ENCODE measurements at places on chromosomes 13 and 19. TPM values are rescaled to one million over a fixed set of nuclear protein-coding genes. Genes with fewer than 3 reads are reported as not detected.

Gene FBXO17
- total RNA-seq, result 18.5 TPM

Gene TGFB1
- total RNA-seq, result 54.6 TPM

Gene CCDC159
- total RNA-seq, result 7.7 TPM

Gene LCP1
- total RNA-seq, result 2.2 TPM

Gene ZNF614
- total RNA-seq, result 3.6 TPM

DNA sequence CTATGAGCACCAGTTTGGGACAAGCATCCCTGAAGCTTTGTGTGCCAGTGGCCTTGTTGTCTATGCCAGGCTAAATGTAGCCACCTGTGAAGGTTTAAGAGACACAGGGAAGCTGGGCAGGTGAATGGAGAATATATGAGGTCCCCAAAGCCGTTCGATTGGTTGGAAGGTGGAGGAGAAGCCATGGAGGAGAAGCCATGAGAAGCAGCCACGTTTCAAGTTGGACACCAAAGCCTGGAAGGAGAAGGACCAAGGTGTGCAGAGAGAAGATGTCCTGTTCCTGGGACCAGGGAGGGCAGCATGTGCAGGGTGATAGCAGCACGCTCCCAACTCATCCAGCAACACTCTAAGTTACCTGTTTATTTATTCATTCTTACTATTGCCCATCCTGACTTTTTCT lies 432.3 kb upstream of the TSHZ3 start:
- H3K36me3 ChIP-seq, result no peaks in the 10 kb centered on the region
- H3K4me3 ChIP-seq, result no peak overlapping the region
- no peaks in the 10 kb centered on the region for H3K4me1 ChIP-seq
- no peak for DNase-seq

DNA sequence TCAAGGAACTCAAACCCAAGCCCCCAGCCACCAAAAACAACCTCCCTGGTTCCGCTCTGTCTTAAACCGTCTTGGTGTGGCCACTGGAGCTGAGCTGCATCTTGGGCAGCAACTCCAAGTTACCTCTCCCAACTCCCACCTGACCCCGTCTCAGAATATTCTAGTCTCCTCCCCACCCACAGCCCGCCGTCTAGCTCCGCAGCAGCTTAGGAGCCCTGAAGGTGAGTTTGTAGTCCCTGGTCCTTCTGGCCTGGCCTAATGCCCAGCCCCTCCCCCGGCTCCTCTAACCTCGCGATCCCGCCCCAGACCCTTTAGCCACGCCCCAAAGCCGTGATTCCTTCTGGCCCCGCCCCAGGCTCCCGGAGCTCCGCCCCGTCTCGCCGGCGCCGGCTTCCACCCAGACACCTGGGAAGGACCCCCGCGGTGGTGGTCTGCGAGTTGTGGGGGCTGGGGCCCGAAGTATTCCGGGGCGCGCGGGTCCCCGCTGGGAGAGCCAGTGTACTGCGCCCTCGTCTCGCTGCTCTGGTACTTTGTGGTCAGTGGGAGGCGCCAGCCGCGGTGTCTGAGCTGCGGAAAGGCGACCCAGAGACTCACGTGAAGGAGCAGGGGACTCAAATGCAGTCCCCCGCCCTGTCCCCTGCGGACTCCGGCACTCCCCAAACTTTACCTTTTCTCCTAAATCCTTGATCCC lies 2.5 kb upstream of the LHB start:
- peak overlapping the region; percentile 95 for H3K27ac ChIP-seq
- peaks cover 5% of the 10 kb centered on the region for H3K36me3 ChIP-seq
- peak; percentile 58 for DNase-seq
- H3K4me3 ChIP-seq, result peak overlapping the region; percentile 60

DNA sequence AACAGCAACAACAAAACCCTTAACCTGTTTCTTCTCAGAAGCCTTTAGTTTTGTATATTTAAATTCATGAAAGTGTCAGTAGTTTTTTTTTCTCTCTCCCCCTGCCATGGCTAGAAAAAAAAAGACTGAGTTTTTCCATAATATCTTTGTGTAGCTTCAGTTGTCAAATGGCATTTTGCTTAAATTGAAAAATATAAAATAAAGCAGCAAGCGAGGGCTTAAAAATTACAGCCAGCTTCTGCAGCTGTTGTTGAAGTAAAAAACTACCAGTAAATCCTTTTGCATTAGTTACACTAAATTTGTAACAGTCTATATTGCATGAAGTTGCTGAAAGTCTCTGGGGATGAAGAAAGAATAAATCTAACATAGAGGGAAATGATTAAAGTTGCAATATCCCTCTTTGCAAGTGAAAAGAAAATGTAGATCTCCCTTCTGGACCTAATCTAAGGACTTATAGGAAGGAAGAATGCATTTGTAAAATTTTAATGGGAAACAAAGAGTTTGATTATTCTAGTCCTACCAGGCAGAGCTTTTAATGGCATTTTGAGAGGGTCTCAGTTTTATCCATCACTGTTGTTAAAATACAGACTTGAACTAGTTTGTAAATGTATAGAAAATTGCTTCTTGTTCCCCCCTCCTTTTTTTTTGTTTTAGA lies 215.7 kb downstream of the ATP8A2 start:
- no peaks in the 10 kb centered on the region for H3K4me1 ChIP-seq
- H3K4me3 ChIP-seq, result no peak overlapping the region
- peaks cover 59% of the 10 kb centered on the region for H3K27me3 ChIP-seq
- no peak overlapping the region for H3K27ac ChIP-seq
- no peak for DNase-seq

- no peaks in the 10 kb centered on the region for H3K27me3 ChIP-seq
- no peaks in the 10 kb centered on the region for H3K4me1 ChIP-seq
- no peak overlapping the region for H3K27ac ChIP-seq
- DNase-seq, result peak; percentile 41
- no peaks in the 10 kb centered on the region for H3K36me3 ChIP-seq
Observed at GRCh38 chr19:29467824-29468401, 57.9 kb upstream of the VSTM2B start.

DNA sequence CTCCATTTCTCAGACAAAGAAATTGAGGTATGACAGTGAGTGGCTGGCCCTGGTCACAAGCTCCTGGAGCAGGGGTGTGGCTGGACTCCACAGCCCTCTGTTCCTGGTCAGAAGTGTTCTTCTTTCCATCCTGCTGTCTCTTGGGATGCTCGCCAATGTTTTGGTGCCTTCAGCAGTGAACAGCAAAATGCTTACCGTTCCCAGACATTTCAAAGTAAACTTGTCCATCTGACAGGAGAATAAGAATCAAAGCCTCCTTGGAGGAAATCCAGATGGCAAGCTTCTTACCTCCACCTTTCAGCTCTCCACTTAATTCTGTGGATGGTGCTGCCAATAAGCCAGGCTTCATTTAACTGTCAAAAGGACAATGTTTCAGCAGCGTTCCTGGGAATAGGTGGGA lies 954.1 kb downstream of the UQCRFS1 start:
- H3K4me3 ChIP-seq, result no peak overlapping the region
- no peak for DNase-seq
- H3K36me3 ChIP-seq, result no peaks in the 10 kb centered on the region

GRCh38 chr13:51222037-51222685 lies at the start of gene FAM124A:
FAM124A (plus strand) TSS chr13:51222398; CDS start chr13:51222502, 104 bp downstream.
- H3K4me1 ChIP-seq, result peaks cover 14% of the 10 kb centered on the region
- peak within 1 kb of the TSS; percentile 28 for H3K27ac ChIP-seq
- no peaks in the 10 kb centered on the region for H3K27me3 ChIP-seq

DNA sequence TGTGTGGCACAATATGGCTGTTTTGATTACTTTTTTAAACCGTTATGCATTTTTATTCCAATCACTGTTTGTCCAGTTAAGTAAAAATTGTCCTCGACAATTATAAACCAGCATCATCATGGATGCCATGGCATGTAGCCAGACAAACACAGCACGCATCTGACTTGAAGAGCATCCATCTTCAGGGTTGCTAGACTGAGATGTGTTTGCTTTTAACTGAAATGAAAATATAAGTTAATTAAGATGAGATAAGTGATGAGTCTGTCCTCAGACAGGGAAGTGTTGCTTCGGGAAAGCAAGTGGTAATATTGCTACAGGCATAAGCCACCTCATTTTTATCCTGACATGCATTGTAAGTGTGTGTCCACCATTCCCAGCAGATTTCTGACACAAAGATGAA lies 92.8 kb upstream of the TPP2 start:
- no peak overlapping the region for H3K27ac ChIP-seq
- no peak for DNase-seq

- no peaks in the 10 kb centered on the region for H3K4me1 ChIP-seq
- no peaks in the 10 kb centered on the region for H3K36me3 ChIP-seq
- no peak for DNase-seq
- no peaks in the 10 kb centered on the region for H3K27me3 ChIP-seq
- no peak overlapping the region for H3K27ac ChIP-seq
Observed at GRCh38 chr19:9552536-9553274, 14.3 kb upstream of the ZNF426 start.

GRCh38 chr19:10201176-10201575 lies 6.4 kb upstream of the DNMT1 start:
- H3K27ac ChIP-seq, result no peak overlapping the region
- no peak for DNase-seq
- no peak overlapping the region for H3K4me3 ChIP-seq
- no peaks in the 10 kb centered on the region for H3K36me3 ChIP-seq

DNA sequence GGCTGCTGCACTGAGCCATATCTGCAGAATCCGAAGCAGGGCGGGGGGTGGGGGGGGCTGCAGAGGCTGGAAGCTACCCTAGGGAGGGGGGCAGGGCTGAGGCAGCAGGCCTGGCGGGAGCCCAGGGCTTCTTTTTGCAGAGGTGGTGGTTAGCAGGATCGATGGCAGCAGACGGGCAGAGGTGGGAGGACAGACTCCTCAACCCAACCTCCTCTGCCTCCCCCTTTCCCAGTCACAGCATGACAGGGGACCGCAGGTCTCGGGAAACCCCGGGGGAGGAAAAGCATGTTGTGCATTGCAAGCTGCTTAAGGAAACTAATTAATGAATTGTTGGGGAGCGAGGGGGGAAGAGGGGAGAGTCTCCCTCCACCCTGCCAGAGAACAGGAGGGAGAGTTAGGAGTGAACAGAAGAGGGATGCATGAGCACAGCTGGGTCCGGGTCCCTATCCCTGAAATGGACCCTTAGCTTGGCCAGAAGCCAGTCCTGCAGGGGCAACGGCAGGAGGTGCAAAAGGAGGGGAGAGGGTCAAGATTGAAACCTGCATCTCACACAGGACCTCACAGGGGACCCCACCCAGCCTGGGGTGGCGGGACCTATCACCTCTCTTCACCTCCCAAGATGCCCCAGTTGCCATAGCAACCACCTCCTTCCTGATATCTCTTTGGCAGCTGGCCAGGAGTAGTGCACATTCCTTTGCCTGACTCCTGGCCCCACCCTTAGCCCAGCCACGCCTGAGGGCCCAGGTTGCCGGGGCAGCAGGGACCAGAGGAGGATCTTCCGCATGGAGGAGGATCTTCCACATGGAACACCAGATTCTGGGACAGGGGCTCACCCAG lies 1.8 kb downstream of the FXYD7 start:
- DNase-seq, result no peak
- H3K27ac ChIP-seq, result no peak overlapping the region
- H3K4me1 ChIP-seq, result peaks cover 35% of the 10 kb centered on the region
- H3K4me3 ChIP-seq, result no peak overlapping the region
- H3K27me3 ChIP-seq, result no peaks in the 10 kb centered on the region
- H3K36me3 ChIP-seq, result no peaks in the 10 kb centered on the region

GRCh38 chr13:67042556-67042955 lies 187.6 kb downstream of the PCDH9 start:
- no peak overlapping the region for H3K27ac ChIP-seq
- H3K4me3 ChIP-seq, result no peak overlapping the region
- H3K27me3 ChIP-seq, result no peaks in the 10 kb centered on the region
- no peaks in the 10 kb centered on the region for H3K4me1 ChIP-seq
- no peak for DNase-seq

- H3K36me3 ChIP-seq, result peaks cover 23% of the 10 kb centered on the region
- no peaks in the 10 kb centered on the region for H3K27me3 ChIP-seq
- no peaks in the 10 kb centered on the region for H3K4me1 ChIP-seq
- no peak for DNase-seq
- H3K27ac ChIP-seq, result no peak overlapping the region
Observed at GRCh38 chr19:5948752-5949564, 29.0 kb downstream of the RANBP3 start.

- no peaks in the 10 kb centered on the region for H3K27me3 ChIP-seq
- DNase-seq, result no peak
- H3K4me1 ChIP-seq, result peaks cover 25% of the 10 kb centered on the region
- no peak overlapping the region for H3K27ac ChIP-seq
- no peak overlapping the region for H3K4me3 ChIP-seq
- no peaks in the 10 kb centered on the region for H3K36me3 ChIP-seq
Observed at GRCh38 chr13:21012841-21013681, 48.3 kb downstream of the LATS2 start.

- DNase-seq, result no peak
- no peaks in the 10 kb centered on the region for H3K4me1 ChIP-seq
- H3K36me3 ChIP-seq, result no peaks in the 10 kb centered on the region
Observed at GRCh38 chr19:31304831-31305312, 44.4 kb downstream of the TSHZ3 start.

- no peaks in the 10 kb centered on the region for H3K36me3 ChIP-seq
- H3K27me3 ChIP-seq, result peaks cover 17% of the 10 kb centered on the region
- H3K4me3 ChIP-seq, result no peak overlapping the region
- no peaks in the 10 kb centered on the region for H3K4me1 ChIP-seq
- H3K27ac ChIP-seq, result no peak overlapping the region
Observed at GRCh38 chr13:36709136-36709890, 35.5 kb downstream of the SERTM1 start.

DNA sequence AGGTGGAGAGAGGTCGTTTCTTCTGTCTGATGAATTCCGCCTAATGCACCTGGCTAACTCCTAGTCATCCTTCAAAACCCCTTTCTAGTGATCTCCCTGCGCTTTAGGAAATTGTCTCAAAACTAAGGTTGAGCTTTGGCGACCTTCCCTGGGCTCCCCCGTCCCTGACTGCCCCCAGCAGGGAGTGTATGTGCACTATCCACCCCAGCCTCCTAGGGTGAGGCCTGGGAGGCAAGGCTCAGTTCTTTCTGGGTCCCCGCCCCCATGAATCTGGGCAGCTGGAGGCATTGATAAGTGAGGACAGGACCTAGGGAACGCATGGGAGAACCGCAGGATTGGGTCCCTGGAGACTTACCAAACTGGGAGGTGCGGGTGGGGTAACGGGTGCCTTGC lies 378 bp downstream of the TLE6 start:
- H3K4me3 ChIP-seq, result peak overlapping the region; percentile 63
- no peaks in the 10 kb centered on the region for H3K36me3 ChIP-seq
- H3K27ac ChIP-seq, result peak overlapping the region; percentile 56
- peaks cover 13% of the 10 kb centered on the region for H3K4me1 ChIP-seq
- no peaks in the 10 kb centered on the region for H3K27me3 ChIP-seq

DNA sequence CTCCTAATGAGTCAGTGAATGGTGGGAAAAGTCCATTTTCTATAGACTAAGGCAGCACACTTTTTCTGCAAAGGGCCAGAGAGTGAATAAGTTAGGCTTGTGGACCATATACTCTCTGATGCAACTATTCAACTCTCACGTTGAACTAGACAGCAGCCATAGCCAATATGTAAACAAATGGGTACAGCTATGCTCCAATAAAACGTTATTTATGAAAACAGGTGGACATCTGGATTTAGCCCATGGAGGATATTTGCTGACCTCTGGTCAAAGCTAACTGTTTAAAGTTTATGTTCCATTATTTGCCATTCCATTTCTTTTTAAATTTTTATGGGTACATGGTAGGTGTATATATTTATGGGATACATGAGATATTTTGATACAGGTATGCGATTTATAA lies 4.7 kb upstream of the CCDC169 start:
- H3K27me3 ChIP-seq, result no peaks in the 10 kb centered on the region
- no peak for DNase-seq
- H3K27ac ChIP-seq, result no peak overlapping the region

- no peak for DNase-seq
- H3K4me1 ChIP-seq, result no peaks in the 10 kb centered on the region
Observed at GRCh38 chr19:11506101-11506555, 489 bp upstream of the ZNF653 start.

GRCh38 chr13:109881347-109881725 lies 95.0 kb upstream of the IRS2 start:
- H3K27ac ChIP-seq, result no peak overlapping the region
- no peak overlapping the region for H3K4me3 ChIP-seq
- no peaks in the 10 kb centered on the region for H3K4me1 ChIP-seq
- DNase-seq, result no peak
